ENCODE measurements at places on chromosomes 1 and 21. TPM values are rescaled to one million over a fixed set of nuclear protein-coding genes. Genes with fewer than 3 reads are reported as not detected.

DNA sequence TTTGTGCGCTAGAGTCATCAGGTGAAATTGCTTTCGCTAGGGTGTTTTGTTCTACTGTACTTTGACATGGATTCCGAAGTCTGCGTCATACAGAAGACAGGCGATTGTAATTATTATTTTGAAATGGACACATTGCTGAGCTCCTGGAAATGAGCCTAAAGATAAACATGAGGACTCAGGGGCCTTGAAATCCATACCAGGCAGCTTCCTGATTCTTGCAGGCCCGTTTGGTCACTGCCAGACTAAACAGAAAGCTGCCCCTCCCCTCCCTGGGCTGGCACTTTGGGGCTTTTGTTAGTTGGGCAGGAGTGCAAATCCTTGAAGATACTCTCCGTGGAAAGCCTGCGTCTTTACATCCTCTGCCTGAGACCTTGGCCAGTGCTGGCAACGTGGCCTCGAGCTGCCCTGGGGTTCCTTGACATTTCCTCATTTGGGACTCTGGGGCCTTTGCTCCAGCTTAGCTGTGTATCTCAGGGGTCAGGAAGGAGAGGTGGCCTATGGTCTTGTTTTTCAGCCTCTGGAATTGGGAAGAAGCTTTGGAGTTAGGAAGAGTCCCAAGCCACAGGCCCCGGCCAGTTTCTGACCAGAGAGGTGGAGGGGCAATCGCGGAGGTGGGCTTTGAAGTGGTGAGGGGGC lies 26.9 kb upstream of the KCNE2 start:
- DNase-seq: no peak

Gene GPX7
- 17.1 TPM for total RNA-seq

Gene FALEC
- total RNA-seq: not detected

Gene GNAT2
- total RNA-seq: not detected

DNA sequence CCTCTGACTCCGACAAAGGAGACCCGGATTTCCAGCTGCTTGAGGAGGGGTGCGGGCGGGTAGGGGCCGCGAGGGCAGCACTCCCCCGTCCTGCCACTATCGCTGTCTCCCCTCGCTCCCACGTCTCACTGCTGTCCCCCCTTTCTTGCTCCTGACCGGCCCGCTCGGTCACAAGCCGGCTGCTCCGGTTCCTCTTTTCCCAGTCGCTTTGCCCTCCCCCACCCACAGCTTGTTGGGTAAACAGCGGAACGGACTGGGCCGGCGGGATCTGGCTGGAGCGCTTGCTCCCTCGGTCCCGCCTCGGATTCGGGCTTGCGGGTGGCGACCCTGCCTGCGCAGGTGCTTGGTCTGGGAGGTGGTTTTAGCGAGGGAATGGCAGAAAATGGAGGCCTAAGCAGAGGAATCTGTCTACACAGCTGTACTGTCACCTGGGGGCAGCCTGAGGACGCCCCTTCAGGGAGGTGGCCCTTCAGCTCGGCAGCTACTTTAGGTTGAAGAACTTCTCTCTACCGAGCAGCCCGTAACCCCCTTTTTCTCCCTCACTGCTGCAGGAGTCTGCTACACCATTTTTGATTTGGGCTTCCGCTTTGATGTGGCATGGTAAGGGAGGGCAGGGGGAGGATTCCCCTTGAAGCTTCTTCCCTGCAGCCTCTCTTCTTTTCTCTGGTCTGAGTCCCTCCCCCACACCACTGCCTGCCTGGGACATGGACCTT lies 645 bp downstream of the ATP6V0B start:
- no peak for DNase-seq

- DNase-seq: no peak
Observed at GRCh38 chr21:20527731-20528460, 470.3 kb upstream of the NCAM2 start.

GRCh38 chr1:185398599-185398998 lies 81.6 kb upstream of the IVNS1ABP start:
- DNase-seq: no peak

DNA sequence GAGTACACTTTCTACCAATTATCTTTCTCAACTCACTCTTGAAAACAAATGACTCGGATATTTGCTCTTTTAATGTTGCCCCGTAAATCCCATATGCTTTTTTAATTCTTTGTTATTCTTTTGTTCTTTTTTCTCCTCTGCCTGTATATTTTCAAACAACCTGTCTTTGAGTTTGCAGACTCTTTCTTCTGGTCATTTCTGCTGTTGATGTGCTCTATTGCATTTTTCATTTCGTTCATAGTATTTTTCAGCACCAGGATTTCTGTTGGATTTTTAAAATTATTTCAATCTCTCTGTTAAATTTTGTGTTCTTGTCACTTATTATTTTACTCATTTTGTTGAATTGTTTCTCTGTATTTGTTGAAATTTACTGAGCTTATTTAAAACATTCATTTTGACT lies 146.8 kb upstream of the B3GALT2 start:
- DNase-seq: no peak

- no peak for DNase-seq
Observed at GRCh38 chr1:56644064-56644918, 823 bp upstream of the PRKAA2 start.

- no peak for DNase-seq
Observed at GRCh38 chr1:52748119-52748518, 21.9 kb downstream of the ZYG11B start.

- no peak for DNase-seq
Observed at GRCh38 chr1:150053926-150054325, 13.7 kb upstream of the VPS45 start.

Measured in esophagus muscularis mucosa (tissue), 4 donors.